ENCODE measurements at places on chromosomes 16 and 17.

DNA sequence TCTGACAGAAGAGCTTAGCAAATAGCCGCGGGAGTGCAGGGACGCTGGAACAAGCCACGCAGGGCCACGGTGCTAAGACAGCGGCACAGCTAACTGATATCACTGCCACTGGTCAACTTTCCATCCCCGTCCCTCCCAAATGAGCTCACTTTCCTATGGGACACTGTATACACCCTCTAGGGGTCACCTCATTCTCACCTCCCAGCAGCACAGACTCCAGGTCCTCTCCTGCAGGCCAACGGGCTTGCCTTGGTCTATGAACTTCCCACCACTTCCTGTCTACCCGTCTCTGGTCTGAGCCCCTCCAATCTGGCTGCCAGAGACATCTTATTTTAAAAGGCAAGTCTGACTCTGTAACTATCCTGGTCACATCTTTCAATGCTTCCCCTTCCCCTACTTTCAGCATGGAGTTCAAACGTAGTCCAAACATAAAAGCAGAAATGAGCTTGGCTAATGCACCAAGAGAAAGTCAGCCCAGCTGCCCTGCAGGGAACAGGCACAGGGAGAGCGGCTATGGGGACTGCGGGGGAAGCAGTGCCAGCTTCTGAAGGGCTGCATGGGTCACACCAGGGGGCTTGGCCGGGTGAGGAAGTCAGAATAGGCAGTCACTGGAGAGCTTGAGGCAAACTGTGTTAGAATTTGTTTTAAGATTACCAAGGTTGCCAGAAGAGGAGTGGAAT lies 26.3 kb upstream of the SLC38A8 start:
- no peak for DNase-seq

- DNase-seq, result no peak
Measured at GRCh38 chr17:8855477-8856204, 11.8 kb downstream of the PIK3R6 start.

DNA sequence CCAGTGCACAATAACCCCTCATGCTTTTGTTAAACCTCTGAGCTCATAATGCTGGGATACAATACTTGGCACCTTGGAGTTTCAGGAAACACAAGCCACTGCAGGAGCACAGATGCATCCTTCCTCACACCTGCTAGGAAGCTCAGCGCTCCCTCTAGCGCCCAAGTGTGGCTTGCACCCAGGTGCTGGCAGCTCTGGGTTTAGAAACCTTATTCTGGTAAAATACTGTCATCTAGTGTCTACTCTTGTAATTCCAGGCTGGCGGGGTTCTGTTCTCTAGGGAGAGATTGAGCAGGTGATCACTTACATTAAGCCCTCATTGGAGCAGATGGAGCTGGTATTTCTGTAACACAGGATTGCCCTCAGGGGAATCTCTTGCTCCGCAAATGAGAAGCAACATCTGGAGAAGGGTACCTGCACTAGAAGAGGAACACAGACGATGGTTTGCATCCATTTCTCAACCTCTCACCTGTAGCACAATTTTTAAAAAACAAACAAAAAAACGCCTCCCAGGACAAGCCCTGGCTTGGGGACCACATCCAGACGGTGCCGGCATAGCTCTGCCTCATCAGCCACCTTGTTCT lies 1.5 kb downstream of the CCL1 start:
- DNase-seq, result peak; percentile 94

GRCh38 chr17:44043272-44043696 lies 23.2 kb downstream of the LSM12 start:
- no peak for DNase-seq

- peak; percentile 32 for DNase-seq
Measured at GRCh38 chr17:27545562-27546229, 85.3 kb upstream of the LGALS9 start.
